ENCODE measurements at places on chromosomes 2 and 18.

DNA sequence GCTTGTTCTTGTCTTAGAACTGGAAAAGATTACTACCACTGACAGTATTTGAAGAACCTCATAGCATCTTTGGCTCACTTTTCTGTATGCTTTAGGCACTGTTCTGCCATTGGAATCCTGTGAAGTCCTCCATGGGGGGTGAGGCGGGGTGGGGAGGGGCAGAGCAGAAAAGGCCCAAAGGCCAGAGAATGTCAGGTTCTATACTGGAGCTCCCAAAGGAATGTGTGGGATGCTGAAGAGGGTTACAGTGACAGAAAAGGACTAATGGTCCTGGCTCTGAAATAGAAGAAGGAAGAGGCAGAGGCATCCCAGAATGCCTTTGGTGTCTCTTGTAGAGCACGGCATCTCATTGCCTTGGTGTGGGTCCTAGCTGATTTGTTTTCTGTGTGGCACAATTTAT is 141.9 kb downstream of the HAUS1 start:
- no peak for ATAC-seq

DNA sequence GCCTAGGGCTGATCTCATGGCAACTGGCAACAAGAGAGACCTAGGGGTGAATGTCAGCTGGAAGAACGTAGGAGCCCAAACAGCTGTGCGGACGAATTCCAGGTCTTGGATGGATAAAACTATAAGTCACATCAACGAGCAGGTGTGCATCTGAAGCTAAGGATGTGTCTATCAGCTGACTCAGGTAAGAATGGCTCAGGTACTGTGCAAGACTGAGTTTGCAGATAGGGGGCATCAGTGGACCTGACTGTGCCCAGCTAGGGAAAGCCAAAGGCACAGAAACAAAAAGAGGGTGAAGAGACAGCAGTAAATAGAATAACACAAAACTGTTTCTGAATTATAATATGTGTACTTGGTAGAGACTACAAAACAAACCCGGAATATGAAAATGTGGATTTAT is 357.3 kb downstream of the ZEB2 start:
- peak; percentile 71 for ATAC-seq

- no peak for ATAC-seq
Observed at GRCh38 chr2:197378086-197378485, 56.7 kb downstream of the SF3B1 start.

GRCh38 chr2:11612553-11613215 is 57.3 kb downstream of the NTSR2 start:
- ATAC-seq, result no peak

GRCh38 chr2:46601328-46601963 is 122.1 kb downstream of the TMEM247 start:
- no peak for ATAC-seq

DNA sequence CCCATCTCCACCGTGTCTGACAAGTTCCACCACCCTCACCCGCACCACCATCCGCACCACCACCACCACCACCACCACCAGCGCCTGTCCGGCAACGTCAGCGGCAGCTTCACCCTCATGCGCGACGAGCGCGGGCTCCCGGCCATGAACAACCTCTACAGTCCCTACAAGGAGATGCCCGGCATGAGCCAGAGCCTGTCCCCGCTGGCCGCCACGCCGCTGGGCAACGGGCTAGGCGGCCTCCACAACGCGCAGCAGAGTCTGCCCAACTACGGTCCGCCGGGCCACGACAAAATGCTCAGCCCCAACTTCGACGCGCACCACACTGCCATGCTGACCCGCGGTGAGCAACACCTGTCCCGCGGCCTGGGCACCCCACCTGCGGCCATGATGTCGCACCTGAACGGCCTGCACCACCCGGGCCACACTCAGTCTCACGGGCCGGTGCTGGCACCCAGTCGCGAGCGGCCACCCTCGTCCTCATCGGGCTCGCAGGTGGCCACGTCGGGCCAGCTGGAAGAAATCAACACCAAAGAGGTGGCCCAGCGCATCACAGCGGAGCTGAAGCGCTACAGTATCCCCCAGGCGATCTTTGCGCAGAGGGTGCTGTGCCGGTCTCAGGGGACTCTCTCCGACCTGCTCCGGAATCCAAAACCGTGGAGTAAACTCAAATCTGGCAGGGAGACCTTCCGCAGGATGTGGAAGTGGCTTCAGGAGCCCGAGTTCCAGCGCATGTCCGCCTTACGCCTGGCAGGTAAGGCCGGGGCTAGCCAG is 1.2 kb downstream of the ONECUT2 start:
- no peak for ATAC-seq

- peak; percentile 86 for ATAC-seq
Observed at GRCh38 chr2:241041589-241042158, 43.3 kb downstream of the SNED1 start.

- no peak for ATAC-seq
Observed at GRCh38 chr2:81304154-81304830, 999.7 kb upstream of the LRRTM1 start.

- no peak for ATAC-seq
Observed at GRCh38 chr2:149410701-149411484, 80.5 kb downstream of the LYPD6 start.

DNA sequence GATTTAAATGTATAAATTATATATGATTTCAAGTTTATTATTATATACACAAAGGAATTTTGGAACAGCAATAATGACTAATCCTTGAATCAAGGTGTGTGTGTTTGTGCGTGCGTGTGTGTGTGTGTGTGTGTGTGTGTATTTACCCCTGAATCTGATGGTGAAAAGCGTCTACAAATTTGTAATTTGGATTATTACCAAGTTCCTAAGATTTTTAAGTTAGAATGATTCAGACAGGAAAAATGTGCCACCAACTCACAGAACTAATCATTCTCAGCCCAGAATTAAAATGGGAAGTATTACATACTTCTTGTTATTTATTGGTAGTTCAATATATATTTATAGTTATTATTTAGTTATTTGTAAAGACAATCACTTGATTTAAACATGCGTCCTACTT is 12.3 kb downstream of the CALCRL start:
- no peak for ATAC-seq
